NCI-H446 (cell line): ENCODE measurements at places on chromosomes 13 and 19.

DNA sequence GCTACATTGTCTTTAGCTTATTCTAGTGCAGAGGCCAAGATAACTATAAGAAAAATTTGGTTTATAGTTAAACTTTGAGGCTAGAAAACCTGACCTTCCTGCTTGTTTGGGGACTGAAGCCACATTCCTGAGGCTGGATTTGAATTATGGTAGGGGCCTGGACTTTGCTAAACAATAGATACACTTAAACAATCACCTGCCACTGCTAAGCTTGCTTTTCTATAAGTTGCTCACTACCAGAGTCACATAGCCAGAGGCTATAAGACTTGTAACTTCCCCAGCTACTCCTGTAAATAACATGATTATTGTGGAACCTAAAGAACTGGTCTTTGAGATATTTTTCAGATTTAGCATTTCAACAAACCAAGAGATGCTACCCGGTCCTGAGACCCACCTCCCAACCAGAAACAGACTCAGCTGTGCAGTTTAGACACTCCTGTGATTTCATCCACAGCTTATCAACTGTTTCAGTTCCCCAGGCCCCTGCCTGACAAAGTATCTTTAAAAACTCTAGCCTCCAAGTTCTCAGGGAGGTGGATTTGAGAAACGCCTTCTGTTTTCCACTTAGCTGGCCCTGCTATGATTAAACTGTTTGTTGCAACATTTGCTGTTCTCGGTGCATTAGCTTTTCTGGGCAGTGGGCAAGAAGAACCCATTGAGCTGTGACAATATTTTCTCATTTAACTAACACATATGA lies 77.7 kb downstream of the MIPEP start:
- no peak for DNase-seq

- no peak for DNase-seq
Observed at GRCh38 chr13:93450191-93450621, 223.6 kb downstream of the GPC6 start.

DNA sequence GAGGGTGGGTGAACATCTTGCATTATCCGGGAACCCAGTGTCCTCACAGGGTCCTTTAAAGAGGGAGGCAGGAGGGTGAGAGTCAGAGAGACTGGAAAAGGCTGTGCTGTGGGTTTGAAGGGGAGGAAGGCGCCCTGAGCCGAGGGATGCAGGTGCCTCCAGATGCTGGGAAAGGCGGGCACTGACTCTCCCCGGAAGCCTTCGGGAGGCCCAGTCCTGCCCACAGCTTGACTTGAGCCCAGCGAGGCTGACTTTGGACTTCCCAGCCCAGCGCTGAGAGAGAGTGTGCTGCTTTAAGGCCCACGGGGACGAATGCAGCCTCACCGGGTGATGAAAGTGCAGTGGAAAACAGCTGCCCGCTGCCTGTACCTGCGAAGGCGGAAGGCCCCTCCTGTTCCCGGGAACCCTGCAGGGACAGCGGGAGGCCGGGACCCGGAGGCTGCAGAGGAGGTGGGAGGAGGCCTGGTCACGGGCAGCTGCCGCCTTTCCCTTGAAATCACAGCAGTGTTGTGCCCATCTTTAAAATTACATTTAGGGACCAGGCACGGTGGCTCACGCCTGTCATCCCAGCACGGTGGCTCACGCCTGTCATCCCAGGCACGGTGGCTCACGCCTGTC lies 16.1 kb downstream of the REXO1 start:
- no peak for DNase-seq

DNA sequence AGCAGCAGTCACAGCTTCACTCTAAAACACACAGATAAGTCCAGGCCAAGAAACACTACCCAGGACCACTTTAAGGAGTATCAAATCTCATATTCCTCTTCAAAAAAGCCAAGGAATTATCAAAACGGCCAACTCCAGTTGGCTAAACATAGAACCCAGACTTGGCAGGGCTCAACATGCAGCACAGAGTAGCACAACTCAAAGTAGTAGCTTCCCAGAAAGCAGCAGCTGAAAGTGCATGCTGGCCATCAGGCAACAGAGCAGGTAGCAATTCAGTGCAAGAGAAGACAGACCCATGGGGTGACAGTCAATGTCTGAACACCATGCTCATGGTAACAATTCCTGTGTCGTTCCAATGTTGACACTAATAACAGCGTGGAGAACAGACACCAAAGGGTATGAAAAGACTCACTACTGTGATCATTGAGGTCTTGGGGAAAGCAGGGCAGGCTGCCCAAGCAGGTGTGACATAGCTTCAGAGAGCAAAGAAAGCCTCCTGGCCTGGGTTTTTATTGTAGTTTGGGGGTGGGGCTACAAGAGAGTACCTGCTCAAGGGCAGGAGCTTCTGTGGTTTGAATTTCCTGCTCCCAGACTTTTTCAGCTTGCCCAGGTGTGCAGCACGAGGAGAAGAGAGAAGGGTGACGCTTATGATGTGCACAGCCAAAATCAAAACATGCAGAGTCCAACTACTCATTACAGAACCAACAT lies 6.2 kb downstream of the ZNF709 start:
- DNase-seq = no peak

- DNase-seq = no peak
Observed at GRCh38 chr19:12695997-12696365, 450 bp downstream of the FBXW9 start.

GRCh38 chr13:99986741-99987140 lies 5.2 kb downstream of the ZIC2 start:
- DNase-seq = peak; percentile 56

DNA sequence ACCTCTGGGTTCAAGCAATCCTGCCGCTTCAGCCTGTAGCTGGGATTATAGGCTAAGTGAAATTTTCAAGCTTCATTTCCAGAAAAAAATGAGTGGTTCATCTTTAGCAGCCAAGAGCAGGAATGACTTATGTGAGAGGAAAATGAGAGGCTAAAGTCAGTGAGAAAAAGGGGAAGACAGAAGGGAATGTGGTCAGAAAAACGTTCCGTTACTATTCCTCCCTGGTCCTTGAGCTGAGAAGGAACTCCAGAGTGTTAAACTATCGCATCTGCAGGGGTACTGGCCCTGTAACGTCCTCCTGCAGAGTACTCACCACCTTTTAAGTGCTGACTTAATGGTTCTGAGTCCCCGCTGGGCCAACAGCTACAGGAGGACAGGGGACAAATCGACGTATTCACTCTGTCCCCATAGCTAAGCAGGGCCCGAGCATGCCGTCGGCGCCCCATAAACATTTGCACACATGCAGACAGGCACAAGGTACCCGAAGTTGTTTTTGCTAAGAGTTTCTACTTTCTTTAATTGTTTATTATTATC lies 88.1 kb downstream of the FLT1 start:
- DNase-seq = no peak

DNA sequence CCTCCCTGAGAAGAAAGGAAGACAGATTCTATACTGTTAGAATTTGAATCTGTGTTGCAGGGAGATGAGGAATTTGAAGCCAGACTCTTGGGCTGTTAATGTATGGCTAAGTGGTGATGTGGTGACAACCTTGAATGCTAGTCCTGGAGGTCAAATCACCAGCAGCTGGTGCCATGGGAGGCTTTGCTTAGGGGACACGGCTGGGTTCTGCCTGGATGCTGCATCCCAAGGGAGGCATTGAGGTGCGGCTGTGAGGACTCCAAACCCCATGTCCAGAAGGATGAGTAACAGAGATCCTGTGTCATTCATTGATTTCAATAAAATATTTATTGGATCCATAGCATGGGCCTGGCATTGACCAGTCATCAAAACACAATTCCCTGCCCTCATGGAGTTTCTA lies 42.3 kb downstream of the RFX2 start:
- DNase-seq = no peak

DNA sequence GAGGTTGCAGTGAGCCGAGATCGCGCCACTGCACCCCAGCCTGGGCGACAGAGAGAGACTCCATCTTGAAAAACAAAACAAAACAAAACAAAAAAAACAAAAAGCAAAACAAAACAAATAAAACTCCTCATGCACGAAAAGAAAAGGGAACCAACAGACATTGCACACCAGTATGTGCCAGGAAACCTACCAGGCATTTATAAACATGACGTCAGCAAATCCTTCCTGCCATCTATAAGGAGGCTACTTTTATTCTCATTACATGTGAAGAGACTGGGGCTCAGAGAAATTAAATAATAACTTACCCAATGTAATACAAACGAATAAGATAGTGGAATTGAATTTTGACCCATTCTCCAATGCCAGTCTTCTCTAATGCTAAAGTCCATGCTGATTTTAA lies 197.2 kb downstream of the NUFIP1 start:
- no peak for DNase-seq

GRCh38 chr19:16899566-16900075 lies 10.8 kb downstream of the F2RL3 start:
- no peak for DNase-seq

DNA sequence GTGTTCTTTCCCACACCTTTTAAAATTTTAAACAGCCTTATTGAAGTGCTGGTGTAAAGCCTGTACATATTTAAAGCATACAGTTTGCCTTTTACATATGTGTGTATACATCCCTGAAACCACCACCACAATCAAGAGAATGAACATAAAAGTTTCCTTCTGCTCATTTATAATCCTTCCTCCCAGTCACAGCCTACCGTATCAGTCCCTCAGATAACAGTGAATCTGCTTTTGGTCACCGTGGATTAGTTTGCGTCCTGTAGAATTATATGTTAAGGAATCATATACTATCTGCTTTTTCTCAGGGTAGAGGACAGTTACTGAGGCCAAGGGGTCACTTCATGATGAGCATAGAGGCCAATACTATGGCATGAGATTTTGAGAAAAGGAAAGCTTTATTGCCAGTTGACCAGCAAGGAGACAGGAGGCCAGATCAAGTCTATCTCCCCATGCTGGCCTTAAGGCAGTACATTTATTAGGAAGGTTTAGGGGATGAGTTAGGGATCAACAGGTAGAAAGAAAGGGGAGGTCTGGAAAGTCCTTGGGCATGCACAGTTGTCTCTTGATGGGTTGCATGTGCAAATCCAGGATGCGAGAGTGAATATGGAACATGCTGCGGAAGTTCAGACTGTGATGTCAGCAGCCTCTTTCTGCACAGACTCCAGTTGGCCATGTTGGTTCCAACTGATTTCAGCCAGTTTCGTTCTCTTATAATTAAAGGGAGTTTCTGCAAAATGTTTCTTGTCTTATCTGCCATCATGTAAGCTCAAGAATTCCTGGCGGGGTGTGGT lies 36.3 kb upstream of the LSM14A start:
- no peak for DNase-seq

- peak; percentile 90 for DNase-seq
Observed at GRCh38 chr13:50124536-50125303, 109.5 kb downstream of the KCNRG start.

DNA sequence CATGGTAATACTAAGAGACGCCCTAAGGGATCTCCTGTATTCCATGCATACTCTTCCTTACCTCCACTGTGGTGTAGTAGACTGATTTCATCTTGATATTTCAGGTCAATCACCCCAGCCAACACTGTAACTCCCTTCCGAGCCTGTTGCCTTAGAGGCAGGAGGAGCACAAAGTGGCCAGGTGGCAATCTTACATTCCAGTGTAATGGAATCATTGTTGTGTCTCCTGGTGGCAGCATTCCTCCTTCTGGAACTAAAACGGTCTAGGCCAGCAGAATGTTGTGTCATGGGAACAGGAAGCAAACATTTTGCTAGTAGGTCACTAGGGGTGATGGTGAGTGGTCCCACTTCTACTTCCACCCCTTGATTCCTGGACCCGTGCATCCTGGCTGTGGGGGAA lies 405.7 kb upstream of the SLC10A2 start:
- DNase-seq = no peak

DNA sequence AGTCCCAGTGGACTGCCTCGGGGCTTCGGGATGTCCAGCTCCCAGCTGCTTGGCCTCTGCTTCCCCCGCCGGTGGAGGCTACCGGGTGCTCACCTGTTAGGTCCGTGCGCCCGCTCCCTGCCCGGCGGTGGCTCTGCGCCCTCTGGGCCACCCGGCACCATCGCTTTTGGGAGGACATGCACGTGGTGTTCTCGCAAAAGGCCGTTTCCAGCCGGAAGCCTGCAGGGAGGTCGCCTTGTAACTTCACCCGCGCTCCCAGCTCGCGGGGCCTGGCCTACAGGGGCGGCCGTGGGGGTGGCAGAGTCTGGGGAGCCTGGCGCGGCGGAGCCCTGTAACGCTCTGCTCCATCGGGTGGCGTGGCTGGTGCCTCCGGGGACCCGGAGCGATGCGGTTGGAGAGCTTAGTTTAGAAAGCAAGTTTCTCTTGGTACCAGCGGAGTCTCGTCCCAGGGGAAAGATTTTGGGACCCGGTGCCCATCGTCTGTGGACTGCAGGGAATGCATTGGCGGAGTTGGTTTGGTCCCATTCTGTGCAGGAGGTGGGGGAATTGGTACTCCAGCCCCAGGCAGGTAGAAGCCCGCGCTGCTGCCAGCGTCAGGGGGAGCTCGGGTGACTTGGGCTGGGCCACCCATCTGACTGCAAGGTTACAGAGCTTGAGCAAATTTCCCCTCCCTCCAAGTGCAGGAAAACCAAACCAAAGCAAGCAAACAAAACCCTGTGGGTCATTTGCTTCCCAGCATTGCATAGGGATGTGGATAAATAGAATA lies 673 bp downstream of the SPATA13 start:
- DNase-seq = no peak

GRCh38 chr13:46607768-46608564 lies 55.0 kb downstream of the LRCH1 start:
- DNase-seq = no peak

DNA sequence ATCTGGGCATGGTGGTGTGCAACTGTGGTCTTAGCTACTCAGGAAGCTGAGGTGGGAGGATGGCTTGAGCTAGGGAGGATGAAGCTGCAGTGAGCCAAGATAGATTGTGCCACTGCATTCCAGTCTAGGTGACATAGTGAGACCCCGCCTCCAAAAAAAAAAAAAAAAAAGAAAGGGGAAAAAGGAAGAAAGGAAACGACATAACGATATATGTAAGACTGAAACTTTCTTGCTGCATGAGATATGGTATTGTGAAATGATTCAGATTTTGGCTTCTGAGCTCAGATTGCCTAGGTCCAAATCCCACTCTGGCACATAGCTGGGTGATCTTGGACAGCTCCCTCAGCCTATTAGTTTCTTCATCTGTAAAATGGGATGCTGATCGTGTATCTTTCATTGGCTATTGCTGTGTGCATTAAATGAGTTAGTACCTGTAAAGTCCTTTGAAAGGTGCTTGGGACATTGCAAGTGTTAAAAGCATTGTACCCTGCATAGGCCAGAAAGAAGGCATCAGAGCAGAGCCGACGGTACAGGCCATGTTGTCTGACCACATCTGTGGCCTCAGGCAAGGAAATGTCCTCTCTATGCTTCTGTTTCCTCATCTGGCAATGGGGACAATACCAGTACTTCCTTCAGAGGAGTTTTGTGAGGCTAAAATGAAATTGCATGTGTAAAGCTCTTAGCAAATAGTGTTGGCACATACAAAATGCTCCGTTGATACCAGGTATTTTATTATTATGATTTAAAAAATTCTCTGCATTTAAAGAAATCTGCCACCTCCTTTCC lies 32.6 kb upstream of the SLC46A3 start:
- no peak for DNase-seq

DNA sequence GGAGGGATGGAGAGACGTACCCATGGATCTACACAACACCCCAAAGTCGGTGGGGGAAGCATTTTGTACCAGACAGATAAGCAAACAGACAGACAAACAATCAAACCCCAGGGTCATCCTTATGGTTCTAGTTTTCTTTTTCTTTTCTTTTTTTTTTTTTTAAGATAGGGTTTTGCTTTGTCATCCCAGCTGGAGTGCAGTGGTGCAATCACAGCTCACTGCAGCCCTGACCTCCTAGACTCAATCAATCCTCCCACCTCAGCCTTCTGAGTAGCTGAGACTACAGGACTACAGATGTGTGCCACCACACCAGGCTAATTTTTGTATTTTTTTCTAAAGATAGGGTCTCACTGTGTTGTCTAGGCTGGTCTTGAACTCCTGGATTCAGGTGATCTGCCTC lies 17.9 kb upstream of the FBL start:
- DNase-seq = no peak
